Stimulated activated CD4-positive, alpha-beta T cell treated with anti-CD3 and anti-CD28 coated beads, Interleukin-1b, Interleukin-23, amount 100 ng/mL, for 24 hours (primary cell): ENCODE measurements at places on chromosomes 6 and 20.

GRCh38 chr6:31336896-31337496 lies 20.0 kb downstream of the HLA-B start:
- DNase-seq: no peak

DNA sequence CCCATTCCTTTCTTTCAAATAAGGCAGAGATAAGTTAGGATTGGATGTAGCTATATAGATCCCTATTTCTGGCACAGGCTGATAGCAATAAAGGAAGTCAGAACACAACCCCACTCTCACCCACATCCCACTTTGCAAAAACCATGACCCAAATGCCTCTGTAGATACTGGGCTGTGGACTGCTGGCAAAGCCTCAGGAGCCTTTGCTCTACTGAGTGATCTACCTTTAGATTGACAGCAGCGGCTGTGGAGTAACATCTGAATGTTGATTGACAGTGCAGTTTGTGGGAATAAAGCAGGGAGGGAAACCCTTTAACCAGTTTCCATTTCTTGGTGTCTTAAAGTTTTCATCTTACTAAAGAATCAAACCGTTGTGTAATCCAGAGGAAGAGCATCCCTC lies 6.7 kb upstream of the TMEM30A start:
- no peak for DNase-seq

DNA sequence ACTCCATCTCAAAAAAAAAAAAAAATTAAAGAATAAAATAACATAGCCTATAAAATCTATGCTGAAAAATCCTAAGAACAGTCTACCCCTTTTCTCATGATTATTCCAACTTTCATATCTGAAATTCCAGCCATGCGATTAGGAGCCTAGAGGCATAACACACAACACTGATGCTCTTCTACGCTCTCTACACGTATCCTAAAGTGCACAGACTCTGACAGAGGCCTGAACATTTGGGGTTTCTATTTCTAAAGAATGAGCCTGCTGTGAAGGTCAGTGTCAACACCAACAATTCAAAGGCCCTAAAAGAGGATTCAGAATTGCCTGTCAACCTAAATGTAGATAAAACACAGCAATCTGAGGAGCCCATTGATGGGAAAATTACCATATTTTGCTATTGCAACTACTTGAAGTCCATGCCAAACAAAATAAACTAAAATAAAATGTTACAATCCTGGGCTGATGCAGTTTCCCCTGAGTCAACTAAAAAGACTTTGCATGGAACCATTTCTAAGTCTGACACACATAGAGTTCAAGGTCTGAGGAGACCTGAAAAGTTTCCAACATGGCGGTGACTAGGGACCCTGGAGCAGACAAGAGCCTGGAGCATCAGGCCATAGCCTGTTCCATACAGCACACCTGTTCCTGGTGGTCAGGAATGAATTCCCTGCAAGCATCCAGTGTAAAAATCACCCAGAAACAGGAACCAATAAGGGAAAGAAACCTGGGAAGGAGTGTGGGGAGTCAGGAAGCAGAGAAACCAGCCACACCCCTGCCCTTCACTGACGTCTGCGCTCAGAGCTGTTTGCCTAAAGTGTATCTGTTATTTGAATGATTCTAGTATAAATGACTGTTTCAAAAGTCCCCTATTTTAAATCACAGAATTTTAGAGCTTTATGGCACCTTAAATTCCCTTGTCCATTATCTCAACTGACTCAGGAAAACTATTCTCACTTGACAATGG lies 11.8 kb downstream of the NINL start:
- DNase-seq: no peak

- DNase-seq: no peak
Measured at GRCh38 chr6:137625808-137626207, 131.6 kb upstream of the OLIG3 start.

DNA sequence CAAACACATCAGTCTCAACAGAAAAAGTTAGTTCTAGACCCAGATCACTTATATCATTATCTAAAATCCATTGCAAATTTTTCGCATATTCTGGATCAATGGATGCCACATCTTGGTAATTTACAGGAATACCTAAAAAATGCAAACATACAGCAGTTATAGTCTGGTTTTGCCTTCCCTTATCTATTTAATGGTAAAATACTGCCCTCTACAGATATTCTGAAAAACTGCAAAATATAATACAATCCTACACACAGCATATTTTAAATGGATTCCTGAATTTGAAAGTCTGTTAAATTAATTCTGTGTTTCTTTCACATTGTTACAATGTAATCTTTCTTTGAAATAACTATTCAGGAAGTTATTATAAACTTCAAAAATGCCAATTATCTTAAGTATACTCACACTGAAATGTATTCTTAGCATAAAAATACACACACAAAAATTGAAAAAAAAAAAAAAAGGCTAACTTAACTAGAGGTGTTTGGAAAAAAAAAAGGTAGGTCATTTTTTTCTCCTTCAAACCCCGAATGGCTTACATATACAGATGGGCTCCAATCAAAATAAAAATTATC lies 88.4 kb downstream of the HACE1 start:
- no peak for DNase-seq

GRCh38 chr20:18839507-18840247 lies 26.1 kb downstream of the SCP2D1 start:
- no peak for DNase-seq

DNA sequence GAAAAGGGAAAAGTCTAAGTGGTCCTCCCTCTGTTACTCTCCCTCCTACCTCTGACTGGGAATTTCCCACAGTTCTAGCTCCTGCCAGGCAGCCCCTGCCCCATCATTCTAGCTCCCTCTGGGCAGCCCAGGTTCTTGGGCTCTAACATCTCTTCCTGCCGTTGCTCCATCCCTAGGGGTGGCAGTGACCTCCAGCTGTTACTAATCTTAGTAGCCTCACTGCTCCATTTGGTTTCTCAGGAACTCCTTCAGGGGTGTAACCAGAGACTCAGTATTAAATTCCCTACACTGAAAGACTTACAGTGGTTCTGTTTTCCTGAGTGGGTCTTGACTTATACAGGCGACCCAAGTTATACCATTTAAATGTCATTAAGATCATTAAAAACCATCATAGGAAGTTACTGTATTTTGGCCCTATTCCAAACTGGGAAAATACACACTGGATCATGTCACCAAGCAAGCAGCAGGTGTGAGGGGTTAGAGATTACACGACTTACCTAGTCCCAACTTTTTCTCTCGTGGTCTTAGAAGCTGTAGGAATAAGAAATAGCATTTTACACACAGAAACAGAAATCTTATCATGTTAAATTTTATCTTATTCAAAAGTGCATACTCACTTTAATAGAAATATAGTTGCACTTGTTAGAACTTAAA lies 10.1 kb downstream of the DPM1 start:
- no peak for DNase-seq

GRCh38 chr6:85580118-85580877 lies 13.4 kb downstream of the SNX14 start:
- no peak for DNase-seq

GRCh38 chr20:58891086-58891717 lies 38.7 kb downstream of the GNAS start:
- peak; percentile 30 for DNase-seq

GRCh38 chr20:35181731-35182130 lies 9.9 kb downstream of the PROCR start:
- DNase-seq: no peak

GRCh38 chr20:32796981-32797451 lies 22.7 kb upstream of the MAPRE1 start:
- DNase-seq: no peak

DNA sequence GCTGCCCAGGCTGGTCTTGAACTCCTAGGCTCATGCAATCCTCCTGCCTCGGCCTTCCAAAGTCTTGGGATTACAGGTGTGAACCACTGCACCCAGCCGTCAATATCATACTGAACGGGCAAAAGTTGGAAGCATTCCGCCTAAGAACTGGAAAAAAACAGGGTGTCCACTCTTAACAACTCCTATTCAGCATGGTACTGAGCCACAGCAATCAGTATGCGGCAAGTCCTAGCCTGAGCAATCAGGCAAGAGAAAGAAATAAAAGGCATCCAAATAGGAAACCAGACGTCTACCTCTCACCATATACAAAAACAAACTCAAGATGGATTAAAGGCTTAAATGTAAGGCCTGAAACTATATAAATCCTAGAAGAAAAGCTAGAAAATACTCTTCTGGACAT lies 83.1 kb downstream of the FKBP5 start:
- DNase-seq: no peak

GRCh38 chr6:113888956-113889630 lies 31.9 kb downstream of the MARCKS start:
- no peak for DNase-seq

DNA sequence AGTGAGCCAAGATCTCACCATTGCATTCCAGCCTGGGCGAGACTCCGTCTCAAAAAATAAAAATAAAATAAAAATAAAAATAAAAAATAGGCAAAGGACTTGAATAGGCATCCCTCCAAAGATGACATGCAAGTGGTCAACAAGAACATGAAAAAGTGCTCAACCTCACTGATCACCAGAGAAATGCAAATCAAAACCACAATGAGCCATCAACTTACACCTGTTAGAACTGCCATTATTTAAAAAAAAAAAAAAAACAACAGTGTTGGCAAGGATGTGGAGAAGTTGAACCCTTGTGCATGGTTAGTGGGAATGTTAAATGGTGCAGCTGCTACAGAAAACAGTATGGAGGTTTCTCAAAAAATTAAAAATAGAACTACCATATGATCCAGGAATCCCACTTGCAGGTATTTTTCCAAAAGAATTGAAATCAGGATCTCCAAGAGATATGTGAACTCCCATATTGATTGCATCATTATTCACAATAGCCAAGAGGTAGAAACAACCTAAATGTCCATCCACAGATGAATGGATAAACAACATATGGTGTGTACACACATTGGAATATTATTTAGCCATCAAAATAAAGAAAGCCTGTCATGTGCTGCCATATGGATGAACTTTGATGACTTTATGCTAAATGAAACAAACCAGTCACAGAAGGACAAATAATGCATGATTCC lies 2.8 kb downstream of the C20orf203 start:
- no peak for DNase-seq

DNA sequence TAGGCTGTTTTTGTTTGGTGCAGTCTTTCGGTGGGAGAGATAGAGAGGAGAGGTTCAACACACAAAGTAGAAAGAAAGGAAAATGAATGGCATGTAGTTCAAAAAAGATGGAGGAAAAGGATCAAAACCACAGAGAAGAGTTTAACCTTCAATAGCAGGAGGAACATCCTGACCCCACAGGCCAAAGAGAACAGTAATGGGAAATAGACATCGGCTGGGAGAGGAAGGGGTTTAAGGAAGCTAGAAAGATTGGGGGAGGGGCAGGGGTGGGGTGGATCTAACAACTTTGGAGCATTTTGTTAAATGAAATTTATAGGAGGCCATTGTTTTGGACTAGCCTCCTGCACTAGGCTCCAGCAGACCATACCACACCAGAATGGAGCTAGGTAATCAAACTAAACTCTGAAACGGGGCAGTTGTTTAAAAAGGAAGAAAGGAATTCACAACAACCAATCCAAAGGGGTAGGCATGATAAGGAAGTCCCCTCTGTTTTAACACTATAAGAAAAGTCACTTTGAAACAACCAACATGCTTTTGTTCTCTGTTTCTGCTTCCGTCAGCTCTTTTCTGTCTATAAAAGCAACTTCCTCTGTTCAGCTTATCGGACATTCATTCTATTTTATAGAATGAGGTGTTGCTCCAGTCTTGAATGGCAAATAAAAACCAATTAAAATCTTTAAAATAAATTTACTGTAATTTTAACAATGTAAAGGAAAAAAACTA lies 82.6 kb downstream of the EPB41L2 start:
- no peak for DNase-seq

DNA sequence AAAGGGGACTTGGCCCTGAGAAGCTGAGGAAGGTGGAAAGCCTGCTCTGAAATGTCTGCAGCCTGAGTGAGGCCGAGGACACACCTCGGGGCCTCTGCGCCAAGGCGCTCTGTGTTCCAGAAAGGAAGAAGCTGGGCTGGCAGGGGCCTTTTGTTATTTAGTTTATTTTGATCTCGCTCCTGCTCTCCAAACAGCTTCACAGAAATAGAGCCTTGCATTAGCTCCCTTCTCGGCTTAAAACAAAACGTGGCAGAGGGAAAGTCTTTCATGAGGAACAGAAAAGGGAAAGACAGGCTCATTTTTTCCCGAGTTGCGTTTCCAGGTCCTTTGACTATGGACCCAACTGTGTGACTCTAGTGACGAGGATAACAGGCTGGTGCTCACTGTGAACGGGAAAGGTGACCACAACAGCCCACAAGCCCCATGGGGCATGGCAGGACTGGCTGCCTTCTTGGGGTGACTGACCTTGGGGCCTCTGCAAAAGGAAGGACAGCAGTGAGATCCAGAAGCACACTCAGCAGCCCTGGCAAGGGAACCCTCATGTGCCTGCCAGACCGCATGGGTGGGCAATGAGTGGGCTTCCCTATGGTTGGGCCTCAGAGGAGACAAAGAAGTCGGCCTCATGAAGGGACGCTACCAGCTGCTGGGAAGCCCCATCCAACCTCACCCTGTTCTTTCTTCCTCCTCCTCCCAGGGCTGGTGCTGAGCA lies 18.7 kb downstream of the LEMD2 start:
- no peak for DNase-seq

DNA sequence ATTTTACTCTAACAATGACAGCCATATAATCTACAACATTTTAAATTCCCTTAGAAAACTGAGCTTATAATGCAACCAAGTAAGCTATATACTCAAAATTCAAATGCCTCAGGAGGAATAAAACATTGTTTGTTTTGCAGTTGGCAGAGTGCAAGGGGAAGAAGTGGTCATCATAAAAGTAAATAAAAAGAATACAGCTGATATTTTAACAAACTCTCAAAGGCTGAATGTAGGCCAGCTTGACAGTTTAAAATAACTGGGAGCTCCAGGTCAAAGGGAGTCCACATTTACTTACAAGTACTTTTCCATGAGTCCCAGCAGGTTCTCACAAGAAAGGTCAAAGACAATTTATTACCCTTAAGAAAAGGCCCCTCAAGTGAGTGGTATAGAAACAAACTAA lies 589.8 kb downstream of the BCKDHB start:
- no peak for DNase-seq

GRCh38 chr6:47352194-47352920 lies 42.7 kb upstream of the TNFRSF21 start:
- DNase-seq: no peak

DNA sequence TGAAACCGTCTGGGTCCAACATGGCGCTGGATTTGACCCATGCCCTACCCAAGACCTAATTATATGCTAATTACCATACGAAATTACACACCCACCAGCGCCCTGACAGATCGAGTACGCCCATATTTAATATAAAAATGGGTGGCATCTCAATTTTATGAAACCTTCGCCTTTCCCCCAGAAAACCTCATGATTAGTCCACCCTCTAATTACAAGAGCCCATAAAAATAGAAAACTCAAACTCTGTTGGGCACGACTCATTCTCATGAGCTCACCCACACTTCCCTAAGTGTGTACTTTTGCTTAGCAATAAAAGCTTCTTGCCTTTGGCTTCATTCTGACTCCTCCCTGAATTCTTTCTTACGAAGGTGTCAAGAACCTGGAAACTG lies 136.4 kb downstream of the OR2B2 start:
- no peak for DNase-seq

GRCh38 chr20:41654884-41655283 lies 36.7 kb upstream of the CHD6 start:
- no peak for DNase-seq
